Osteoblast (primary cell): ENCODE measurements at places on chromosomes 4 and X.

GRCh38 chr4:30714408-30715031, 5.6 kb upstream of the PCDH7 start:
- DNase-seq, result peak; percentile 78

DNA sequence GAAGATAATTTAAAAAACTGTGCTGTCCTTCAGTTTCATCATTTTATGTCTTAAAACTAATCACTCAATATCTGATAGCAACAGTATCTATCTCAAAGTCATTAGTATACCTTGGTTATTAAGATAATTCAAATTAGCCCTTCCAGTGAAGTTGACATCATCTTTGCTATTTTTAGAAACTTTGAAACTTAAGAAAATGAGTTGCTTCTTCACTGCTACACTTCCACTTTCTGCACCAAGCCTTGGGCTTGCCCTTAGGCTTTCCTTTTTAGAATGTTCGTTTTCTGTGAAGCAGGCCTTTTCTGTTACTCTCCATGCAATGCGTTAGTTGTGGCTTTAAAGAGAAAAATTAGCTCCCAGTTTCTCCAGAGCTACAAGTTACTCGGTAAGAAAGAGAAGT, 4.4 kb upstream of the VAMP7 start:
- DNase-seq, result no peak

DNA sequence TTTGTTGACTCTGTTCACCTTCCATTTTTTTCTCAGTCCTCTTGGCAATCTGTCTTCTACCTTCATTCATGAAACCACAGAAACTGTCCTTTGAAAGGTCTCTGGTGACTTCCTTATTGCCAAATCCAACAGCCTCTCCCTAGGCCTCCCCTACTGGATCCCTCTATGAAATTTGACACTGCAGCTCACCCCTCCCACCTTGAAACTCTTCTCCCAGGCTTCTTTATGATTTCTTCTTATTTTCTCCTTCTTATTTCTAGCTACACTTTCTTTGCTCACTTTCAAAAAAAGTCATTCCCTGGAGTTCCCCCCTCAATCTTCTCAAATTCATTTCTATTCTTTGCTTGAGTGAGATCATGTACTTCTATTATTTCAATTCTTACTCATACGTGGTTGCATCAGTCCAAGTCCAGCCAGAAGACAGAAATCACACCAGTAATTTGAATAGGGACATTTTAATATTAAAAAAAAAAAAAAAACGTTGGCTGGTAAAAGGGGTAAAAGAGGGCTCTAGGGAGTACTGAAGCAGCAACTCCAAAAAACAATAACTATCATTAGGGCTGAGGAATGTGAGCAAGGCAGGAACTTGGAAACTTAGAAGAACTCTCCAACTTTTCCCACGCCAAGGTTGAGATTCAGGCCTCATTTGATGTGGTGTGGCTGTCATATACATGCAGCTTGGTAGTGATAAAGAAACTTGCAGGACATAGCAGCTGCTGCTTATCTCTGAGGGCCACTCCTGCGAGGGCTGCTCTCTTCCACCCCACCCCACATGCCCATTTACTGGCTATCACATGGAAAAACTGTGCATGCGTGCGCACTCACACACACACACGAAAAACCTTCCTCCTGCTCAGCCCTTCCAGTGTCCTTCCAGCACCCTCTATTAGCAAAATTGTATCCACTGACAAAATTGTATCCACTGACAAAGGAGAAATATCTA, 169.8 kb upstream of the GALNT7 start:
- DNase-seq, result peak; percentile 70

- no peak for DNase-seq
These were observed 116.8 kb downstream of the SORCS2 start for GRCh38 chr4:7309181-7309580.

- DNase-seq, result peak; percentile 50
These were observed 24.8 kb upstream of the MSANTD1 start for GRCh38 chr4:3223956-3224748.

DNA sequence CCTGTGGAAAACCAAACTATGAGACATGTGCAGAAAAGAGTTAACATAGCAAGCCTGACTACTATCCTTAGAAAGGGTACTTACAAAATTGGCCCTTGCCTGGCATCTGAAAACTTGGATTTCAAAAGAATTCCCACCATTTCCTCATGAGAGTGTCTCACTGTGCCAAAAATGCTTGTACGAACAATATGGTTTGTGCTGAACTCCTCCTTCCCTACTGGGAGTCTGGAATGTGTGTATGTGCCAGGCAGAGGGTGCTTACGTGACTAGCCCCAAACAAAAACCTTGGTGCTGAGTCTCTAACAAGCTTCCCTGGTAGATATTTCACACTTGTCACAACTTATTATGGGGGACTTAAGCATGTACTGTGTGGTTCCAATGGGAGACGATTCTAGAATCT, 81.7 kb upstream of the GIMD1 start:
- DNase-seq, result no peak

DNA sequence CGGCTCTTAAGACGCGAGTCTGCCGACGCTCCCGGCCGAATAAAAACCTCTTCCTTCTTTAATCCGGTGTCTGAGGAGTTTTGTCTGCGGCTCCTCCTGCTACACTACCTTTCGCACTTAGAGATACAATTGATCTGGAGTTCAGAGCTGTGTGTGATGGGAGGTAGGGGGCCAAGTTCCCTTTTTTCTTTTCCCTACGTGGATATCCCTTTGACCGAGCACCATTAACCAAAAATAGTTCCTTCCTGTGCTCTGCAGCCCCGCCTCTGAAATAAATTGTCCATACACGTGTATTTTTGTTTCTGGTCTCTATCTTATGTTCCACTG, 555 bp upstream of the PGM2 start:
- no peak for DNase-seq

DNA sequence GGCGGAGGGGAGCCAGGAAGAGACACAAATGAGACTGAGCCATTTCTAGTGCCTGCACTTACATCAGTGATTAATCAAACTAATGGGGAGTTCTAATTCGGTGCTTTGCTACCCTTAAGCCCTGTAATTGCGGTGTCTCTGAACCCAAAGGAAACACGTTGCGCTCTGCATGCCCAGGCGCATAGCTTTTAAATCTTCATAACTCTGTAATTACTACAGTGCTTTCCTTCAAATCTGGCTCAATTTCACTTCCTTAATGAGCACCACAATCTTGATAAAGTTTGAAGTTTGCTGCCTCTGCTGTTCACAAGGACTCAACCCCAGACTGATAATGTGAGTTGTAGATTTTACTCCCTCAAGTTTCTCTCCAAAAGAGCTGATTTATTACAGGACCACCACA, 5.7 kb upstream of the NHS start:
- no peak for DNase-seq

DNA sequence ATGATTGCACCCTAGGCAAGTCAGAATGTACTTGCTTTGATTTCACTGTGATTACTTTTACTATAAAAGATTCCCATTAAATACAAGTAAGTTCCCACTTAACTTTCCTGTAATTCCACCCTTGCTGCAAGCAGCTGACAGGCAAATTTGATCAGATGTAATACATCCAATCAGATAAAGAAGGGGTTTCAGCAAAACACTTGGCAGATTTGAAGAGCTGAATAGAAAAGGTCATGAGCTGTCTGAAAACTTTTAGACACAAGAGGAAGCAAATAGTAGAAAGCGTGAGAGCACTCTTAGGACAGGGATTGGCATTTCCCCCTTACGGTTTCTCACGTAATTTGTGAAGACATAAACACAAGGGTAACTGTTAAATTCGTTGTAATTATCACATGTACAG, 22.8 kb downstream of the HSD17B13 start:
- DNase-seq, result no peak

DNA sequence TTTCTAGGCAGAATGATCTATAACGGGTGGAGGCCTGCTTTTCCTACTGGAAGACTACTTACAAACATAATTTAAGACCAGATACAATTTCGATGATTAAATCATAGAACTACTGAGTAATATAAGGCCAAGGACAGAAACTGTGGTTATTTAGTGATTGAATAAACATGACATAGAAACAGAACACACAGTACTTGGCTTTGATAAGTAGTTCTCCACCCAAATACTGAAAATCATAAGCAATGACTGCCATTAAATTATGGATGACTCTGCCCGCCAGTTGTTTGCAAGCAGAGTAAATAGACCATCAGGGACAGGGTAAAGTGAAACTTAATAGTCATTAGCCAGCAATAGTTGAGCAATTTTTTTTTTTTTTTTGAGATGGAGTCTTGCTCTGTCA, 17.2 kb upstream of the SMIM14 start:
- DNase-seq, result peak; percentile 58
